ENCODE measurements at places on chromosomes 7 and 10. TPM values are rescaled to one million over a fixed set of nuclear protein-coding genes. Genes with fewer than 3 reads are reported as not detected.

Gene DGKI
- 8.3 TPM for total RNA-seq

Gene TMEM176A
- total RNA-seq: not detected

Gene PPRC1
- 17.3 TPM for total RNA-seq

Gene MUC12
- not detected for total RNA-seq

Gene ADAM12
- 93.8 TPM for total RNA-seq

Gene GIMAP1
- total RNA-seq: 0.13 TPM

Gene TRIM4
- total RNA-seq: 34.6 TPM

Gene NPFFR1
- not detected for total RNA-seq

Gene C7orf33
- total RNA-seq: not detected

Gene CTNNA3
- not detected for total RNA-seq
